BJ (cell line): ENCODE measurements at places on chromosomes 11 and 22. TPM values are rescaled to one million over a fixed set of nuclear protein-coding genes. Genes with fewer than 3 reads are reported as not detected.

SDF2L1 gene
- polyA plus RNA-seq, result 10.9 and 22.8 TPM in 2 replicates

APOBEC3B gene
- polyA plus RNA-seq, result 14.2 and 16.0 TPM in 2 replicates

DNA sequence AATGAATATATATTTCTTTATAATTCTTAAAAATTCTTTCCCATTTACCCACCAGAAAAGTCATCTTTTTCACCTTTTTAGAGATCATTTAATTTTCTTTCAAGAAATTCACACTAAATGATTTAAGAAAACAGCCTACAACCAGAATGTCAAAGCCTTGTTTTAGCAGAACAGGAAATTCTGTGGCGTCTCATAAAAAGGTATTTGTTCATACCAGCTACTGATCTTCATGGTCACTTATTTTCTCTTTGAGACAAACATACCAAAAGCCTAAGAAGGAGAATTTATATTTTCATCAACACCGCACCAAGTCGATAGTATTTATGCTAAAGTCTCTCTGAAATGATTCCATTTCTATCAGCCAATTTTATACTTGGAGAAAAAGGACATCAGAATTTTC, 105.3 kb downstream of the ETS1 start:
- no peak for DNase-seq

MS4A10 gene
- polyA plus RNA-seq, result not detected in 2 replicates

GRCh38 chr22:49959782-49960158, 802 bp upstream of the PIM3 start:
- no peak for DNase-seq

DNA sequence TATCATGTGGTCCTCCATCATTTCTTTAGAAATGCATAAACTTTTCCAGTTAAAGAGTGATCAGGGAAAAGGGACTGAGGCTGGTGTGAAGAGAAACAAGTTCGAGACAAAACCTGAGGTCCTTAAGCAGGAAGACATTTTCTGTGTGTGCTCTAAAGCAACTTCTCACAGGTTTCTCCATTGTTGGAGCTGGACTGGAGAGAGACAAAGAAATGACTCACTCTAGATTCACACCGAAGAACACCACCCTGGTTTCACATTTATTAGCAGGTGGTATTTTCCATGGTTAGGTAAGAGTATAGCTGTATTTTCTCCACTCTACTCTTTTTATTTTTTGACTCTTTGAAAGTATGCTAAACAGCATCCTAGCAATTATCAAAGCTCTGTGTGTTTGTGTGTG, 736.4 kb downstream of the KCNA4 start:
- no peak for DNase-seq

MFRP gene
- not detected in 2 replicates for polyA plus RNA-seq

GRCh38 chr11:111429066-111429506, 50.0 kb upstream of the POU2AF1 start:
- no peak for DNase-seq

GRCh38 chr11:33658195-33658900, 42.3 kb downstream of the C11orf91 start:
- DNase-seq, result no peak

GRCh38 chr22:48416396-48417224, 1411.1 kb downstream of the BRD1 start:
- DNase-seq, result no peak

GRCh38 chr11:28584992-28585391, 476.8 kb downstream of the METTL15 start:
- DNase-seq, result no peak

- no peak for DNase-seq
Measured at GRCh38 chr22:46104170-46104880, 46.0 kb upstream of the PPARA start.

THAP7 gene
- polyA plus RNA-seq, result 17.9 and 24.4 TPM in 2 replicates

GRCh38 chr11:75077316-75077715, 19.4 kb downstream of the OR2AT4 start:
- no peak for DNase-seq

DNA sequence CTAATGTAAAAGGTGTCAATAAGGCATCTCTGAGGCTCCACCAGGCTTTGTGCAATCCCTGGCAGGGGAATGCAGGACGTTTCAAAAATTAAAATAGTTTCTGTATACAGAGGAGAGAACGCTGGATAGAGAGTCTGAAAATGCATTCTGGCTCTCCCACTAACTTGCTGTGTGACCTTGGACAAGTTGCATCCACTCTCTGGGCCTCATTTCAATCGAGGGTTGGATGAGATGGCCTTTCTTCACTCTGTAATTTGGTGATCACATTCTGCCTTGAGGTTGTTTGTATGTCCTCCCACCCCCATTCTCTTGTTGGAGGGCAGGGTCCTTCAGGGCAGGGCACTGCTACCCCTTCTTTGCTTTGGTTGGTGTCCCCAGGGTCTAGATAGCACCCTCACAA, 78.5 kb downstream of the CACNG2 start:
- DNase-seq, result no peak
